ENCODE measurements at places on chromosomes 16 and 17. TPM values are rescaled to one million over a fixed set of nuclear protein-coding genes. Genes with fewer than 3 reads are reported as not detected.

- DNase-seq, result no peak
Measured at GRCh38 chr17:80364091-80364691, 50.8 kb upstream of the ENDOV start.

Gene GPR139
- total RNA-seq, result not detected

GRCh38 chr17:1608676-1609075 lies 20.0 kb downstream of the SLC43A2 start:
- DNase-seq, result no peak

- no peak for DNase-seq
Measured at GRCh38 chr16:85782451-85782850, 16.9 kb downstream of the EMC8 start.

Measured in activated CD4-positive, alpha-beta memory T cell treated with anti-CD3 and anti-CD28 coated beads, Interleukin-2, amount 10 ng/mL, durations not matched to agents 7 days and 5 days (primary cell).